ENCODE measurements at places on chromosomes 12 and 14.

- DNase-seq = no peak
These were observed 1.4 kb upstream of the HSP90AA1 start for GRCh38 chr14:102088012-102088792.

GRCh38 chr12:86669010-86669409, 412.8 kb upstream of the MGAT4C start:
- no peak for DNase-seq

- no peak for DNase-seq
These were observed 228.5 kb downstream of the FOXN3 start for GRCh38 chr14:89188492-89188891.

DNA sequence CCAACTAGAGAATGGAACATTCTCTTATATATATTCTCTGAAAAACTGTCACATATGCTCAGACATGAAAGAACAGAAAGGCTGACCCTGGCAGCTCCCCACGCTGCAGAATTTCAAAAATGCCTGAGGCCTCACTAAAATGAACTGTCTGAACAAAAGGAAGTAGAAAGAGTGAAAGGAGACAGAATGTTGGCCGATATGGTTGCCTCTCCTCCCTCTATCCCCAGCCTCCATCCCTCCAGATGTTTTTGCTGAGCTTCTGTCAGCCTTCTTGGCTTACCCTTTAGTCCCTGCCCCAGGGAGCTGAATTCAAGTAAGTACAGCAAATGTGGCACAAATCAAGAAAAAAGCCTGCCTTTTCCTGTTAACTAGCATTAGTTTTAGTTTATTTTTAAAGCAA, 6.9 kb downstream of the SMCO2 start:
- DNase-seq = no peak

DNA sequence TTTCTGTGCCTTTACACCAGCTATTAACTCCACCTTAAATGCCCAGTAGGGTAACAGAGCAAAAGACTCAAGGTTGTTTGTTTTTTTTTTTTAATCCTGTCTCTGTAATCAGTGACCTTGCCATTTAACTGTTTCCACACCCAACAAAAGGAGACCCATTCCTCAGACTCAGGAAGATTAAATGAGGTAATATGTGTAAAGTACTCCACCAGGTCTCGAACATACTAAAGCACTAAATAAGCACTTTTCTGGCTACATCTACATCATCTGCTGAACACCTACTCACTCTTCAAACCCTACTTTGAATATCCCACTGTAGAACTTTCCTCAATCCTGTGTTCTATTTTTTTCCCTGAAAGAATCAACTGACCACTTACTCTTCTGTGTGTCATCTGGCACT, 4.1 kb downstream of the SLC2A13 start:
- no peak for DNase-seq

DNA sequence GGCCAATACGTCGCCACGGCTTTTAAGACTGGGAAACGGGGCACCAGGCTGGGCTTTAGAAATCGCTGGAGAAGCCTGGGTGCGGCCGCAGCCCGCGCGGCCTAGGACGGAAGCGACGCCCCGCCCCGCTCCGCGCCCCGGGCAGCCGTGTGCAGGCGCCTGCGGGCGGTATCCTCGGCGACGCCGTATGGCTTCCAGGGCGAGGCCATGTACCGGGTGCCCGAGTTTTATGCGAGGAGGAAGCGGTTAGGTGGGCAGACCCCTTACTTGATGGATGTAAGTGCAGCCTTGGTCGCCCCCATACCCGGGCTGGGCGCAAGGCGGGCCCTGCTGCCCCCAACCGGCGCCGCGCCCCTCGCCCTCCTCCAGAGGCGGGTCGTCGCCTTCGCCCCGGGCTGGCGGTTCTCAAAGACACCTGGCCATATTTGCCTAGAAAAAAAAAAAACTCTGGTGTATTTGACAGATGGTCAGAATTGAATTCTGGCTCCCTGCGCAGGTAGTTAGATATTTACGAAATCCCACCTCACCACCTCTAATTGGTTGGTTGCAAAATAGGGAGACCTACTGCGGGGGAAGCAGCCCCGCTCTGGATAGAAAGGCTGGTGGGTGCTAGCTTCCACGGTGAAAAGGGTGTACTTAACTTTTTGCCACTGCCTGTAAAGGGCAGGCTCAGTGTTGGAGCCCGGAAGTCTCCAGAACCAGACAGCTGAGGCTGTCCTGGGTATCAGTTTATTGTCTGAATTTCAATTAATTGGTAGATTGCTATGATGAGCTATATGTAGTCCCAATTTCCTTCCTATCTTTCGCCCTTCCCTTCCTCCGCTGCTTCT, at the start of gene PPP1R36:
TSS of gene PPP1R36 (plus strand) at position 171 of the 830 bp plus-strand sequence. CDS start at position 208, 37 bp downstream.
- DNase-seq = no peak

DNA sequence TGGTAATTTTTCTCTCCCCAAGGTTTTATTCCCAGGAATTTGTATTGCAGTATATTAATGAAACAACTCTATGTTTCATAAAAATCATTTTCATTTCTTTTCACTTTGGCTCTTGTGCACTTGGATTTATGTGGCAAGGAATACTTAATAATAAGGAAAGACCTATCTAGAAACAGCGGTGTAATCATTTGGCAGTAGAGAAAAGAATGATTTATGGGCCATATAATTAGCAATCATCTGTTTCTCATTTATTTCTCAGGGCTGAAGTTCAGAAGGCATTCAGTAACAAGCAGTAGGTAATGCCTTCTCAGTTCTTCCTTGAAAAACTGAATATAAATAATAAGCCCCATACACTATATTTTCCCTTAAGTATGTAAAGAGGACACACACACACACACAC, 172.6 kb downstream of the ANO4 start:
- no peak for DNase-seq

GRCh38 chr12:41627476-41627875, 439.4 kb downstream of the PDZRN4 start:
- no peak for DNase-seq

GRCh38 chr12:52436000-52436827, 2.0 kb upstream of the KRT75 start:
- DNase-seq = no peak

DNA sequence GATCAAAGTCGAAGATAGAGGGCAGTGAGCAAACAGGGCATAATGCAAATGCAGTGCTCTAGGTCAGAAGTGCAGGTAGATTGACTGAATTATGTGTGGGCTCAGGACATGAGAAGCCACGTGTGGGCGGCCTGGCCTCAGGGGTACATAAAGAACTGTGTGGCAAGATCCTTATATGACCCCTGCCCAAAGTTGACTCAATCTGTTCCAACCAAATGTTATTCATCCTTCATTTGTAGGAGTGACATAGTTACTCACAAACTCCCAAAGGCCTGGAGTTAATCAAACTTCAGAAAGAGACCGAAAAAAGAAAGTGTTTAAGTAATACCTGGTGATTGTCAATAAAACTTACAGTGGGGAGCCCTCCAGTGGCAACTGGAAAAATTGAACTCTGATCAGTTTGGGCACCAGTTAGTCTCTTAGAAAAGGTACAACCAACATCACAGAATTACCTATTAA, 150.4 kb upstream of the FAR2 start:
- DNase-seq = no peak

DNA sequence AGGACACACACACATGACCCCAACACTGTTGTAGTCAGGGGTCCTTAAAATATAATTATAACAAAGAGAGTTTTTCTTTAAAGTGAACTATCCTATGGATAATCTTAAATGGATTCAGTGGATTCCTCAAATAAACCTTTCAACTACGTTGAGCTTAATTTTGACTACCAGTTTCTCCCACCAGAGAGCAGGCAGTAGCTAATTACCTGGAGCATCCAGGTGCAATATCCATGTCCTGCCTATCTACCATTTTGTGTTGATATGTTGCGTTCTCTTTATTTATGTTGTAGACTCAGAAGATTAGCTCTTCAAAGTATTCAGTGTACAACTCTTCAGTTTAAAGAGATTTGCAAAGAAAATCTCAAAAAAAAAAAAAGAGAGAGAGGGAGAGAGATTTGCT, 127.2 kb upstream of the GZMB start:
- DNase-seq = no peak

DNA sequence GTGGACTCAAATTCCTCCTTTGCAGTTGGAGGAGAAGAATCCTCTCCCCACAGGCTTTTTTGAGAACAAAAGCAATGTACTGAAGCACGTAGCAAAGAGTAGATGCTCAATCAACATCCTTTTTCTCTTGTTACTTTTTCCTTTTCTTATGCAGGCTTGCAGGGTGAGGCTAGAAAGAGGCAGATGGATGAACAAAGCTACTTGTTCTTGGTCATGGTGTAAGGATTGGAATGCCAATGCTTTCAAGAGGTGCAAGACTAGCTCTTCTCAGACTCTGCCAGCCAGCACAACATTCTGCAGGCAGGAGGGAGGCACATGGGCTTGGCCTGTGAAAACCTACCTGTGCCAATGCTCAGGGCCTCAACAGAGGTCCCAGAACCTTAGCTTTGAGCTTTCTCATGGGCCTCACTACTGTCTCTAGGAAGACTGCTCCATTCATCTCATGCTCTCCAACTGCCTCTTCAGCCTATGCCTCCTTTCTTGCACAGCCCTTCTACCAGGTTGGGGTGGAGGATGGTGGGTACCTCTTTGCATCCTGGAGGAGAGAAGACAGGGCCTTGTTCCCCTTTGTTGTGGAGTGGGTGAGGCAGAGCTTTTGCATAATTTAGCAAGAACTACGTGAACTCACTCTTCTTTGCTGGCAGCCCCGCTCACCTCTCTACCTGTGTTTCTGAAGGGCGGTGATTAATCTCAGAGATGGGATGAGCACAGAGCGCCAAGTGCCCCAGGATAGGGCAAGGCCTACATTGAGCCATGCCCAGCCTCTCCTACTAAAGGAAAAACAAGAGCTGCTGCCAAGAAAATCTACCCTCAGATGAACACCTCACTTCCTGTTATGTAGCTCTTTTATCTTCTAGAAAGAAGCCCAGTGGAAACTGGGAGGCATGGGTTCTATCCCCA, 1119.7 kb downstream of the VRK1 start:
- no peak for DNase-seq

DNA sequence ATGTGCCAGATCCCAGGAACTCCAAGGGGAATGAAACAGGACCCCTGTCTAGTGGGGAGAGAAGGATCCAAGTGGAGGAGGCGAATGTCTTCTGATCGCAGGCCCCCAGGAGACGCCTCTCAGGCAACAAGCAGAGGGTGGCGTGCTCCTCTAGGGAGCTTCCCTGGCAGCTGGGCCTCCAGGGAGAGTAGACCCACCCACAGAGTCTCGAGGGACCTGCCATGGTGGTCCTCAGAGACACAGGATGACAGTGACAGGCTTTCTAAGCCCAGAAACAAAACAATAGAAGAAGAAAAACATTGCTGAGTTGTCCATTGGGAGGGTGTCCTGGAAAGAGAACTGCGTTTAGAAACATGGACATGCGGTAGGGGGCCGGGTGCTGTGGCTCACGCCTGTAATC, 140.6 kb upstream of the MAP1LC3B2 start:
- DNase-seq = no peak

GRCh38 chr12:99611599-99611998, 36.0 kb upstream of the GARIN6 start:
- DNase-seq = no peak

DNA sequence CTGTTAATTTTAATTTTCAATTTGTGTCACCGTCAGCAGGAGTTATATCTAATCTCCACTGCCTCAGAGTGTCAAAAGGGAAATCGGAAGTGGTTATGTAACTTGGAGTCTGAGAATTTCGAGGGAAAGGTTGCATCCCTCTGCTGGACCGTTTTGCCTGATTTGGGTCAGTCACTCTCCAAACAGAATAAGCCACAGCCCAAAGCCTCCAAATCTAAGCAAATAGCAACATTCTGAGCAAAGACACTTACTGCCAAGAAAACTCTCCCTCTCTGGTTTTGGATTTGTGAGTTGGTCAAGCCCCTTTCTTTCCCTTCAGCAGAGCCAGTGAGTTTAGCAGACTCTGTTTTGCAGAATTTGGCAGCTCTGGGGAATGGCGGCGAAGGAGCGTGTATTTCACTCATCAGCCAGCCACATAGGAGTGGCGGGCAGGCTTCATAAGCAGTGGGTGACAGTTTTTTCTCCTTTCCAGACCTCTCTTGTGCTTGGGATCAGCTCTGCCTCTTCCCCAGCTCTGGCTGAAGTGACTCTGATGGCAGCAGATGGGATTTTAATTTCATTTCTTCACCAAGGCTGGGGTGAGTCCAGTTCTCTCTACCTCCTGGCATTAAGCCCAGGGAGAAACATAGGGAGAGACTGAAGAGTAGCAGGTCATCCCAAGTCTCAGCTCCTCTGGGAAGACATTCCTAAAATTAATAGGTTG, 218.7 kb upstream of the NOS1 start:
- no peak for DNase-seq

DNA sequence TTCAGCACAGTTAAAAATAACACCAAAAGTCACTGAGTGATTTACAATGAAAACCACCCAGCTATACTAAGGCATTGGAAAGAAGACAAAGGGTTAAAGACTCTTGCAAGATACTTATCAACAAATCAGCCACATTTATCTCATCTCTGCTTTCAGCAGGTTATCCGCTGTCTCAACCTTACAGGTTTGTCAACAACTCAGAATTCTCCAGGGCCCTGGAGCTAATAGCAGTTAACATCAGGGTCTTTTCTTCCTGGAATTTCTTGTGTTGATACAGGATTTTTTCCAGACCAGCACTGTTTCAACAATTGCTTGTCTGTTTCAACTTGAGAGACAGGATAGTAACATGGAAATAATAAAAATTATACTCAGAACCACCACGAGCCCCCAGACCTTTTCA, 3.5 kb downstream of the PKP2 start:
- no peak for DNase-seq

- no peak for DNase-seq
These were observed 66.8 kb upstream of the SLCO1C1 start for GRCh38 chr12:20628226-20628787.

GRCh38 chr12:33248364-33248763, 191.3 kb downstream of the SYT10 start:
- DNase-seq = no peak

DNA sequence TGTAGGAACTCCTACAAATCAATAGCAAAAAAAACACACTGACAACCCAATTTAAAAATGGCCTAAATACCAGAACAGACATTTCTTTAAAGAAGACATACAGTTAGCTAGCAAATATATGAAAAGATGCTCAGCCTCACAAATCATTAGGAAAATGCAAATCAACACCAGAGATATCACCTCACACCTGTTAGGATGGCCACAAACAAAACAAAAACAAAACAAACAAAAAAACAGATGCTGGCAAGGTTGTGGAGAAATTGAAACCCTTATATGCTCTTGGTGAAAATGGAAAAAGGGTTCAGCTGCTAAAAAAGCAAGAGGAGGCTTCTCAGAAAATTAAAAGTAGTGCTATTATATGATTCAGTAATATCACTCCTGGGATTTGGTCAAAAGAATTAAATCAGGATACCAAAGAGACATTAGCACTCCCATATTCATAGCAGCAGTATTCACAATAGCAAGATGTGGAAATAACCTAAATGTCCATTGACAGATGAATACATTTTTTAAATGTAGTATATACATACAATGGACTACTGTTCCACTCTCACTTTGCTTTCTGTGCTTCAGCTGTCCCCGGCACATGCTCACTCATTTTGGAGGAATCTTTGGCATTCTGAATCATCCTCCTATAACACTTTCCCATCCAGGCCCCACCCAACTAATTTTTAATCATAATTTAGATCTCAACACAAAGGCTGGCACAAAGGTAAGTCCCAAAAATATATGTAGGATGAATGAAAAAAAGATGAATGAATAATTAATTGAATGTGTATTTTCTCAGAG, 99.1 kb downstream of the SYT1 start:
- no peak for DNase-seq
